Suppressor macrophage treated with lipopolysaccharide for 1 hour (primary cell): ENCODE measurements at places on chromosomes 12 and 14.
A peak's percentile ranks its signal among the peaks of the same experiment; 100 is the strongest.

GRCh38 chr14:24092505-24093206 lies 1.5 kb upstream of the PCK2 start:
- DNase-seq: peak; percentile 92

DNA sequence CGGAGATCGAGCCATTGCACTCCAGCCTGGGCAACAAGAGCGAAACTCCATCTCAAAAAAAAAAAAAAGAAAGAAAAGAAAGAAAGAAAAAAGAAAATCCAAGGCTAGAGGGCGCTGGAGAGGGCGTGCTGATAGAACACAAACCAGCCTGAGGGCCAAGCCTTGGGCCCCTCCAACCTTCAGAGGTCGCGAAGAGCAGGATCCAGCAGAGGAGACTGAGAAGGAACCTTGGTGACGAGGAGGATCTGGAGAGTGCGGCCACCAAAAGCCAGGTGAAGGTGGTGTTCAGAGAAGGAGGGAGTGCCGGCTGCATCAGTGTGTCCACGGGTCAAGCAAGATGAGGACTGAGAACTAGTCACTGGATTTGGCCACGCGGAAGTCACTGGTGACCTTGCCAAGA lies 4.1 kb upstream of the DYNC1H1 start:
- DNase-seq: peak; percentile 50

DNA sequence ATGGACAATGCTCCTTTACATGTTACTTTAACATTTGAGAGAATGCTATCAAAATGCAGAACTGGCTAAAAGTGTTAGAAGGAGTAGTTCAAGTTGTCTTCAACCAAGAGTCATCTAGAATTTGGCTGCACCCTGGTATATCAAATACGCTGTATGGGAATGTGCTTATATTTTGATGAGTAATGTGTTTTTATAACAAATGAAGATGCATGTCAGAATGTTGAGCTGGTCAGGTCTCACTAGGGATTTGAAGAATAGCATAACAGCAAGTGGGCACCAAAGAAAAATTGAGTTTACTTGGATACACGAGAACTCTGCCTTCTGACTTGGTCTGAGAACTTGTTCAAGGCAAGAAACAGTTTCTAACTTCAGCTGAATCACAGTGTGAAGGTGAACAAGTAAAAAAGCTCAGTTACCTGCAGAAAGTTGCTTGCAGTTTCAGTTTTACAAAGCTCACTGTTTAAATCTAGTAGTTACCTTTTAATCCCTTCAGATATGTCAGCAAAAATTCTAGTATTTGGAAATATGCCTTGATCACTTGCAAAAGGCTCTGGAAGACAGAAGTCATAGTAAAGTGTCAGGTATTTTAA lies 82.3 kb downstream of the PDE3A start:
- no peak for DNase-seq

DNA sequence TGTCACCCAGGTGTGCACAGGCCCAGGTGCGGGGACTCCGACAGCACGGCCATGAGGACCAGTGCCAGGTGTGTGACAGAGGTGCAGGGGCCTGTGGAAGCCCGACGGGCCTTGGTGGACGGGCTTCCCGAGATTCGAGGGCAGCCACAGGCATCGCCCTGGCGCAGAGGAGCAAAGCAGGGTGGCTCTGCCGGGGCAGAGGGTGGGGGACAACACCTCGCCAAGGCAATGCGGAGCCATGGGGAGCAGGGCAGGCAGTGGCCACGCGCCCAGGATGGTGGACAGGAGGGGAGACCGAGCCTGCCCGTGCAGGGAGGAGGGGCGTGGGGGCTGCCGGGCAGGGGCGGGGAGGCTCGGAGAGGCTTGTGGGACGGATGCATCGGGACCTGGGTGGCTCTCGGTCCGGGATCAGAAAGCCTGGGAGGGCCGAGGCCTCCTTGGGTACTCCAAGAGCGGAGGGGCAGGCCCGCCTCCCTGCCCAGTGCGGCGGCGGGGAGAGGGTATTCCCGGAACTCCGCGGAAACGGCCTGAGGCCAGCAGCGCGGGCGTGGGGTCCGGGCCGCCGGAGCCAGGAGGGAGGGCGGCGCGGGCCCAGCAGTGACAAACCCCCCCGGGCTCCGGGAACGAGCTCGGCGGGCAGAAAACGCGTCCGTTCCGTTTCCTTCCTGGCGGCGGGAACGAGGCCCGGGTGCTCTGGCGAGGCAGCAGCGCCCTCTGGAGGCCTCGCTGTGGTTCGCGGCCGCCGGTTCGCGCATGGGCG lies 1.6 kb downstream of the TMEM121 start:
- DNase-seq: peak; percentile 89

DNA sequence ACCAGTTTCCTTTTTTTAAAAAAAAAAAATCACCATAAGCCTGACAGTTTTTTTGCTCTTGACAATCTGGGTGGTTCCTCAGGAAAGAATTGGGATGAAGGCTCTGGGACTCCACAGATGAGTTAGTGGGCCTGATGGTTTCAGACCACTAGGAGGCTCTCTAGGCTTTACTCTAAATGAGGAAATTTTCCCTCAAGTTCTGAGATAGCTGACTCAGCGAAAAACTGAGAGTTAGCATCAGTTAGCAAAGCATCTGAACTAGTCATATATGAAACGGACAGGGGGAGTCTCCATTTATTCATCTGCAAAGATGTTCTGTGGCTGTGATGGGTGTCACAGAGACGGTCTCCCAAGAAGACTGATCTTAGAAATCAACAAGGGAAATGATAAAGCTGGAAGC lies 314.3 kb upstream of the OR4E1 start:
- DNase-seq: peak; percentile 65

GRCh38 chr12:32896432-32897280 lies at the start of gene PKP2:
TSS of gene PKP2 (minus strand) at chr12:32896777. CDS start at chr12:32896731, 46 bp downstream.
- peak; percentile 36 for DNase-seq

- DNase-seq: peak; percentile 93
Observed at GRCh38 chr14:101876555-101876938, 87.8 kb upstream of the DYNC1H1 start.

GRCh38 chr12:80412343-80412953 lies 31.6 kb upstream of the PTPRQ start:
- DNase-seq: peak; percentile 63

DNA sequence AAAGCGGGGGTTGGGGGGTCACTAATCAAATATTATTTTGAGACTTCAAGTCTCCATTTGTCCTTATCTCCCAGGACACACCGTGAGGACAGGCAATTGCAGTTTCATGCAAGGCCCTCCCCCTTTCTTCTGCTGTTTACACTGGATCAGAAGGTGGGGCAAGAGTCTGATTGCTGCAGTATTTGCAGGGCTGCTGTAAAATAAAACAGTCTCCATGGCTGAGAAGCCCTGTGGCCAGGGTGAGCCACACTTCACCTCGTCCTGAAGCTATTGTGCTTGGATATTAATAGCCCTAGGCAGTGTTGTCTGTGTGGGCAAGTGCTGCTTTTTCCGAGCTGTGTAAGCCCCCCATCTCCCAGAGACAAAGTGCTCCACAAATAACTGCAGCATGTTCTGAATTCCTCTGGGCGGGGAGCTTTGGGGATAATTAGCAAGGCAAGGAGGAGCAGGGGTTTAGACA lies 187.4 kb upstream of the NTF3 start:
- no peak for DNase-seq

GRCh38 chr12:46384451-46385309 lies 12.1 kb upstream of the SLC38A2 start:
- no peak for DNase-seq

GRCh38 chr12:107399046-107399445 lies 286.6 kb upstream of the PWP1 start:
- DNase-seq: no peak

GRCh38 chr14:68770051-68770450 lies 22.8 kb downstream of the ZFP36L1 start:
- no peak for DNase-seq

GRCh38 chr14:100778526-100778882 lies 47.4 kb upstream of the MEG3 start:
- DNase-seq: no peak

DNA sequence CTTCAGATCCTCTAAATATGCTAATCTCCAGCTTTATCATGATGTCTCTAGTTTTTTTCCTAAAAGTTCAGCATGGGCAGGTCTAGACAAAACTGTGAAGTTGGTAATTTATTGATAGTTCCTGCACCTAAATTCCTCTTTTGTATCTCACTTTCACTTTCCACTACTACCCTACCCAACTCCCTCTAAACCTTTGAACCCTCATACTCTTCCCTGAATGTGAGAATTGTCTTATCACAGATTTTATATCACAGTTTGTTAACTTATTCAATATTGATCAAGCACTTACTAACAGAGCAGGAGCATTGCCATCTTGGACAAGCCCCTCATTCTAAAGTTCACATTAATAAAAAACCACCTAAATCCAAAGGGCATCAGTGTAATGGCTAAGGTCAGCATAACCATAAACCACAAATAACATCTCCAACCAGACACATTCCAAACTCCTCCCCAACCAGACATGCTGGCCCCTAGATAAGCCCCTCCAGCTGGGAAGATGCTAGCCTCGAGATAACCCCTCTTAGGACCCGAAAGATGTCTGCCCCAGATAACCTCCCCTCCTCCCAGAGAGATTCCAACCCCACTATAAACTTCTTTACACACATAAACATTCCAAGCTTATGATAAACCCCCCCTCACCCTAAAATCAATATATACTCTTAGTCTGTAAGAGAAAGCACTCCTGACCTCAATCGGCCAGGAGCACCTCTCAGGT lies 78.7 kb downstream of the FSCB start:
- DNase-seq: no peak

DNA sequence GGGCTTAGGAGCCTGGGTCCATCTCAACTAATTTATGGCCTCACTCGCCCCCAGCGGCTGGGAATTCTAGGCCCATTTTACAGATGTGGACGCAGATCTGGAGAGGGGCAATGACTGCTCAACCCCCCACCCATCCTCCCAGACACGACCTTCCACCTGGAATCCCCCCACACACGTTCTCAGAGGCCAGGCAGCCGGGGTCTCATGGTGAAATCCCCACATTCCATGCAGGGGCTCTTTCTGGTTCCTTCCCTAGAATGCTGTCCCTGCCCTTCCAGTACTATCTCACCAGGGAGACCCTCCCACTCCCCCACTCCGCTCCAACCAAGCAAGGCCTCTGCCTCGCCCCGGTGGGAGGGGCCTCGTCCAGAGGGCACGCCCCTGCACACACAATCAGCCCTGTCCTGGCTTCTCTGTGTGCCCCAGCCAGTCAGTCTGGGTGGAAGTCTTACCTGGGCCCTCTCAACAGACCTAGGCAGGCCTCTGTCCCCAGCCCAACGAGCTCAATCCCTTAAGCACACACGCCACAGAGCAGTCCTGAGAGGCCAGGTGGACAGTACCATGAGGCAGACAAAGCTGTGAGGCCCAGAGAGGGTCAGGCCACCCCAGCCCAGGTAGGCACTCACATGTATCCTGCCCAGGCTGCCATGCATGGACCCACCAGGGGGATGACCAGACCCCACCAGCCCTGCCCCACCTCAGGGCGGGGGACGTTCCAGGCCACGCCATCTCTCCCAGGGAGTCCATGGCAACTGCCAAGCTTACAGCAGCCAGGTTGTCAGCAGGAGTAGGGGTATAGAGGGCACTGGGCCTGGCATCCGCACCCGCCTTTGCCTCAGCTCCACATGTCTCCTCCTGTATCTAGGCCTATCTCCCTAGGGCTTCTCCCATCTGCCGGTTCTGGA lies 1.3 kb upstream of the ANKRD9 start:
- DNase-seq: peak; percentile 55

- peak; percentile 66 for DNase-seq
Observed at GRCh38 chr12:5745251-5745888, 199.7 kb downstream of the ANO2 start.

GRCh38 chr14:72578514-72578913 lies 315.4 kb downstream of the DPF3 start:
- DNase-seq: no peak

DNA sequence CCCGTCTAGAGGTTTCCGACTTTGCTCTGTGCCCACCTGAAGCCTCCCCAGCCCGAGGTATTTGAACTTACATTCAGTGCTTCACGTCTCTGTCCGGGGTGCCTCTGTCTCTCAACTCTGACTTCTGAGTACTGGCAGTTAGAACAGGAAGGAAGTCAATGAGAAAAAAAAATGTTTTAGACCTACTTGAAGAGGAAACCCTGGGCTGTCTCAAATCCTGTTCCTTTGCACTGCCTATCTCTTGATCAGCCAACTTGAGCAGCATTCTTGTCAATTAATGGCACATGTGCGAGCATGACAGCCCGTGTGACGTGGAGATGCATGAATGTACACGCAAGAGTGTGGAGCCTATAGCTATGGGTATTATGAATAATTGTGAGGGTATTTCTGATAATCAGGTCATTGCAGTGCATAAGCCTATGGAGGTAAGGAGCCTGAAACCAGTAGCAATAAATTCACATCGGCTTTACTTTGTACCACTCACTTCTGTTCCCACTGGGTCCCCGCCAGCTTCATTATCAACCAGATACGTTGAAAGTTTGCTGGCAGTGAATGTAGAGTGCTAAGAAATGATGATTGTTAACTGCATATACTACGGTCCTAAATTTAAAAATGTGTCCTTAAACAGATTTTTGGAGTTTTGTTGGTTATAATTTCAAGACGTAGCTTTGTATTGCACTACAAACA lies at the start of gene ARHGDIB:
Gene ARHGDIB, minus strand, starts transcription at position 136 of the 687 bp plus-strand sequence. CDS start 10,889 bp downstream, outside the sequence.
- DNase-seq: peak; percentile 58

DNA sequence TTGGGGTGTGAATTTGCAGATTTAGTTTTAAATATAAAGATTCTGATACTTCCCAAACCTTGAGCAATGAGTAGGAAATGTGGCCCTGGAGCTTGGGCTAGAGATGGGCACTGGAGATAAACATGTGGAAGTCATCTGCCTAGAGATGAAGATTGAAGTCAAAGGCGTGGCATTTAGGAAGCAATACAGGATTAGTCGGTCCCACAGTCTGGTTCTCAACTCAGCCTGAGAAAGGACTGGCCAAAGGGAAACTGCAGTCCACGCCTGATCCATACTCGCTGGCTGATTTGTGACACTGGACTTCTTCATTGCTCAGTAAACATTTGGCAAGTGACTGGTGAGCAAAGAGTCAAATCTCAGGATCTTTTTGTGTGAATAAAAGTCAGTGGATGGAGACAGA lies 268.2 kb upstream of the ATP2B1 start:
- no peak for DNase-seq

- no peak for DNase-seq
Observed at GRCh38 chr14:25628390-25628789, 578.4 kb upstream of the STXBP6 start.

- no peak for DNase-seq
Observed at GRCh38 chr14:32050878-32051277, 26.2 kb upstream of the ARHGAP5 start.

DNA sequence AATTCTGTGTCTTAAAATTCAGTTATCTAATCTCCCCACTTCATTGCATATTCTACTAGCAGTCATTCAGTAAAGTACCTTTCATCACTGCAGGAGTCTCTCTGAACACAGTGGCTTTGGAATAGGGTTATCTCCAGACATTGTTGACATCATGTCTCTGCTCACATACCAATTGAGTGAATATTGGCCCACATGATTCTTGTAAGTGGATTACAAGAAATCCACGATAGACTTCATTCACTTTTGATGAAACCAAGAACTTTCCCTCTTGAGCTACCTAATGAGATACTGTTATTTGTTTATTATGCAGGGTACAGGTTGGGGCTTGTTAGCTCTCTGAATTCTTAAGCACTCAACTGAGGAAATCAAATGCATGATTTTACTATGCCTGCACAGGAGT lies 284.9 kb downstream of the RAD51B start:
- no peak for DNase-seq

GRCh38 chr14:99393059-99393655 lies 87.5 kb downstream of the SETD3 start:
- peak; percentile 37 for DNase-seq

GRCh38 chr14:105616802-105617192 lies 90.4 kb downstream of the TMEM121 start:
- DNase-seq: no peak

GRCh38 chr14:26289891-26290486 lies 307.8 kb downstream of the NOVA1 start:
- no peak for DNase-seq

GRCh38 chr14:59768855-59769375 lies 101.7 kb downstream of the RTN1 start:
- no peak for DNase-seq
